ENCODE measurements at places on chromosomes 6 and 20. TPM values are rescaled to one million over a fixed set of nuclear protein-coding genes. Genes with fewer than 3 reads are reported as not detected.

DNA sequence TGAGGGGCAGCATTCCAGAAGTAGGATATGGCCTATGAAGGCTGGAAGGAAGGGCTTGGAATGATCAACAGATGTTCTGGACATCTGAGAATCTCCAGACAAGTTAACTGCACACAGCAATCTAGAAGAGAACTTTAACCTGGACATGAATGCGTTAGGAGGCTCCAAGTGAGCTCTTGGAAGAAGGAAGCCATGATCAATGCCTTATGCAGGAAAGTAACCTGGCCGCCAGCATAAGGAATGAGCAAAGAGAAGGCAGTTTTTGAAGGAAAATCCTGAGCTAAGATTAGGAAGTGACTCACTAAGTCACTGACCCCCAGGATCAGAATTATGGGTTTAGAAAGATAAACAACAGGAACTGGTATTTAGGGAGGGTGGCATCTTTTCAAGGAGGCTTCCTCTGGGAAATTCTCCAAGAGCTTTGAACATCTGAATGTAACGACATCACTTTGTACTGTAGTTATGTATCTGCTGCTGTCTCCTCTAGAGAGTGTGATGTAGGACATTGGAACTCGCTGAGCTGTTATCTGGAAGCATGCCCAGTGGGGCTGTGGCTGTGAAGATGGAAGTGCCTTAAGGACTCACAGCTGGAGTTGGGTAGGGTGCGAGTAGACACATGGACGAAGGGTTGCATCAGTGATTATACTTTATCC, 236.8 kb downstream of the PACRG start:
- peak; percentile 87 for DNase-seq

GRCh38 chr20:235891-236290, 8.8 kb downstream of the DEFB129 start:
- DNase-seq = no peak

GRCh38 chr6:166959911-166960608, 3.7 kb upstream of the RNASET2 start:
- no peak for DNase-seq

DNA sequence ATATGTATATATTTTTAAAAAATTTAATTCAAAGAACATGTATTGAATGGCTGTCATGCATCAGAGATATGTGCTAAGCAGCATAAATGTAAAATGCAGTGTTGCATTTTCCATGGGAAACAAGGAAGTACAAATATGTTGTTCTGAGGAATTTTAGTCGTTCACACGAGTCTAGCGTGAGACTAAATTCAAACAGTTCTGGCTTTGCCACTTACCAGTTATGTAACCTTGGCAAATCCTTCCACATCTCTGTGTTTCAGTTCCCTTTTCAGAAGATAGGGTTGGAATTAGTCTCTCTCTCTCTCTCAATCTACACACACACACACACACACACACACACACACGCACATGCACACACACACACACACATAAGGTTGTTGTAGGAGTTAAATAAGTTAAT, 305.4 kb downstream of the UTRN start:
- DNase-seq = no peak

DNA sequence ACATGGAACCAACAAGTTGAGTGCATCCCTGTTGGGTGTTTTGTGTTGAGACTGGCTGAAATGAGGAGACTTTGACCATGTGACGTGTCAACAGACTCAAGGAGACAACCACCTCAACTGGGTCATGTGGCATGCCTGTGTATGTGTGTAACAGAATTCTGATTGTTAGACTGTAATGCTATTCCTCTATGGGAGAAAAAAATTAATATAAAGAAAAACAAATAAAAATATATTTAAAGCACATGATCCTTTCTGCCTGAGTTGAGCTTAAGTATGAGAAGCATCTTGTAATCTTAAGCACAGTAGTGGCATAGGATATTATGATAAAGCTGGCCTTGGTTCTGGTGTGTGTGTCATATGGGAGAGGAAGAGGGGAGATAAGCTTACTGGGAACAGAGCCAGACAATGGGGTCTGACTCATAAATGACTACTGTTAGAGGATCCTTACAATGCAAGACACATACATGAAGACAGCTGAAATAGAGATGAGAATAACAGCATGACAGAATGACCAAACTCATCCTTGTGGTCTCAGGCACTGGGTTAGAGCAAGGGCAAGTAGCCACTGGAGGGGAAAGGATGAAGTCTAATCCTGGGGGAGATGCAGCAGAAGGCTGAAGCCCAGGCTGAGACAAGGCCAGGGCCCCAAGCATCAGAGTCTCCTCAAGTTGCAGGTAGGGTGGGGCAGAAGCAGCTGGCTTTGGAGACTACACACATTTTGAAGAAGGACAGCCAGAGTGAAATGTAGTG, 9.2 kb downstream of the TP53INP2 start:
- peak; percentile 88 for DNase-seq

GRCh38 chr20:53284696-53285095, 308.9 kb downstream of the ZNF217 start:
- DNase-seq = no peak

DNA sequence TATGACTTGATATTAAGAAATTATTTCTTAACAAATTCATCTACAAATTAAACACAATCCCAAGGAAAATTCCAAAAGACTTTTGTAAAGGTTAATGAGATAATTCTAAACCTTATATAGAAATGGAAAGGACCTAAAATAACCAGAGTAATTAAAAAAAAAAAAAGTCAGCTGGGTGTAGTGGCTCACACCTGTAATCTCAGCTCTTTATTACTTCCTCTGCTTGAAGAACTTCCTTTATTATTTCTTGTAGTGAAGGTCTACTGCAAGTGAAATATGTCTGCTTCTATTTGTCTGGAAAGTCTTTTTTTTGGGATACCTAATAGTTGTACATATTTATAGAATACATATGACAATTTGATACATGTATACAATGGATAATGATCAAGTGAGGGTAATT, 20.2 kb upstream of the BLCAP start:
- no peak for DNase-seq

DNA sequence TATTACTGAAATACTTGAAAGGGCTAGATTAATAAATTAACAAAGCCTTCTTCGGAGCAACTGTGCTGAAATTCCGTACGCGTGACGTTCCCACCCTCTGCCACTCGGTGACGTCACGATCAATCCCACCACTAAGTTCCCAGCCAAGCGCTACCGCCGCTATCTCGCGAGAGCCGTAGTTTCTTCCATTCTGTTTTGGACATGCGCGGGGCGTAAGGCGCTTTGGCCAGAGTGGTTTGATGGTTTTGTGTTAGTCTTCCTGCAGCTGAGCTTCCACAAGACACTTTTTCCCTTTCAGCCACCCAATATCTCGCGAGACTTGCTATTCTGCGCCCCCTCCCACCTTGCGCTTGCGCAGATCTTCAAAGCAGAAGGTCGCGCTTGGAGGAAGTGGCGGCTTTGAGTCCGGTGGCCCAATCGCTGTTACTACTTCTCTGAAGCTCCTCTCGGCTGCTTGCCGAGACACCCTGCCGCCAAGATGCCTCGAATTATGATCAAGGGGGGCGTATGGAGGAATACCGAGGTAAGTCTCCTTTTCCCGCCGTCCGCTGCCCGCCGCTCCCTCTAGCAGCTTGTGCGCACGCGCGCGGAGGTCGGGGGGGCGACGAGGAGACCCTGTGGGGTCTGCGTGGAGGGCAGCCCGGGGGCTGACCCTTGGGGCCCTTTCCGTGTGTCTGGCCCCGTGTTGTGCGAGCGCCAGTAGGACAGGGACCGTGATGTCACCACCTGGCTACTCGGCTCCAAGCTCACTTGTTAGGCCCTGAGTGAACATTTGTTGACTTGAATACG, at the start of gene CDC5L:
CDC5L (plus strand) TSS at position 361 of the 789 bp plus-strand sequence; CDS start at position 479, 118 bp downstream.
- DNase-seq = peak; percentile 98

DNA sequence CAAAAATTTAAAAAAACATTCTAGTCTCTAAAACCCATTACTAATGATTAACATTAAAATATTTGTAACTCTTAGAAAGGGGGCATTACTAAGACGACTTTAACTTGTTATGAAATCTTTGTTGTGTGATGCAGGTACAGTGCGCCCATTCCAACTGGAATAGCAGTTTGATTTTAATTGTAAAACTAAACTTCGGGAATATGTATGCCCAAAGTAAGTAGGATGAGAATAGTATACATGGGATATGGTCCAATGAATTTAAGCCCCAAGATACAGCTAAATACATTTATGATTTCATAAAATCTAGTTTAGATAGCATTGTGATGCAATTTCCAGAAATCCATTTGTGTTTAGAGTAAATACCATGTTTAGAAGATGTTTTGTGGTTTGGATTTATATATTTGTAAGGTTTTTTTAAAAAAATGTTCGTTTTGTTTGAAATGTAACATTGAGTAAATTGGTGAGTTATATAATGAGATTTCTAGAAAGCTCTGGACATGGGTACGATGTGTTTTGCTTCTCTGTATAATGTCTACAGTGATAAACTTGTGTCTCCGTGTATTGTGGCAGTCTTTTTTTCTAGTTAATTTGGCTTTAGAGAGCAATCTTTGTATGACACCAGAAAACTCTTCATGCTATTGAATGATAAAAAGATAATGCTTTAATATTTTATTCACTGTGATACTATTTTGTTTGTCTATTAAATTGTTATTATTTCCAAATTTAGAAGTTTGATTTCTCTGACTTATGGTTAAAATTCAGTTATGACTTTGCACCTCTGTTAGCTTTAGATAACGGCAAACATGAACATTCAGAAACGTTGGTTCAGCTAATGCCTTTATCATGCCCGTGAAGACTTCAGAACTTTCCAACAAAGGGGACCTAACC, 54.8 kb downstream of the RNF182 start:
- no peak for DNase-seq

- no peak for DNase-seq
These were observed 116.8 kb upstream of the BACH2 start for GRCh38 chr6:90413396-90413795.

DNA sequence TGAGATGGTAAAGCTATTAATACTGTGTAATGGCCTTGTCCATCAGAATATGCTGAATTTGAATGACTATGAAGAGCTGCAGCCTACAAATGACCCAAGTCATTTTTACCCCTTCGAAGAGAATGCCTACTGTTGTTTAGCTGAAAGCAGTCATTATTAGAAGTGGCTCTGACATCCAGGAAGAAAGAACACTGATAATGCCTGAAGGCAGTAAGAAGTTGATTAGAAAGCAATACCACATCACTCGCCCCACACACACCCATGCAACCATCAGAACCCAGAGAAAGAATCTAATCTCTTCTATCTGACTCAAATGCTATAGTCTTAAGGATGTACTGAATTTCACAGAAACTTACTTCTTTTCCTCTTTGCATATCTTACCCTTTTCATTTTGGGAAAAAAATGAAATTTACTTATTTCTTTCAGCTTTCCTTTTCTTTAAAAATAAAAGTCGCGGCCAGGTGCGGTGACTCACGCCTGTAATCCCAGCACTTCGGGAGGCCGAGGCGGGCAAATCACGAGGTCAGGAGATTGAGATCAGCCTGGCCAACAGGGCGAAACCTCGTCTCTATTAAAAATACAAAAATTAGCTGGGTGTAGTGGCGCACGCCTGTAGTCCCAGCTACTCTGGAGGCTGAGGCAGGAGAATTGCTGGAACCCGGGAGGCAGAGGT, 61.0 kb downstream of the ARHGAP18 start:
- no peak for DNase-seq

DNA sequence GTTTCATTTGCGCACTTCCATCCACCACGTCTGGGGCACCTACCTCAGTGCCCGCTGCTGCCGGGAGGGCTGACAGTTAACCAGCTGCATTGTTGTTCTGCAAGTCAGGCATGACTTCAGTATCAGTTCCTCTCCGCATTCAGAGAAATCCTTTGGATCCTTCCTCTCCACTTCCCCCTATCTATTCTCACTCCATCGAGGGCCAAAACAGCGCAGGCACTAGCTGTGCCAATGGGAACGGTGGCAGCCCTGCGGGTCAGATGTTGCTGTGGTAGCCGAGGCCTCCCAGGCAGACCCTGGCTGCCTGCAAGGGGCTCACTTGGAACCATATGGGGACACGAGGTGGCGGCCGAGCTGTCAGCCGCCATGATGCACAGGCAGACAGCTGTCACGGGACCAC, 64.2 kb upstream of the INSM1 start:
- no peak for DNase-seq

Gene KIAA0408
- total RNA-seq = 5.8 TPM

Gene PLTP
- 6.6 TPM for total RNA-seq

Gene IFT52
- total RNA-seq = 32.5 TPM

Gene TRDN
- not detected for total RNA-seq

Gene COL9A1
- total RNA-seq = not detected

Gene FAM217A
- not detected for total RNA-seq

Gene MCHR2
- not detected for total RNA-seq

All from SJSA1 (cell line).